Karpas-422 (cell line): ENCODE measurements at places on chromosomes 1 and 21.
A peak's percentile ranks its signal among the peaks of the same experiment; 100 is the strongest.

GRCh38 chr1:44784094-44785028 lies 3.6 kb downstream of the BEST4 start:
- H3K27me3 ChIP-seq, result no peaks in the 10 kb centered on the region
- peak overlapping the region; percentile 80 for H3K27ac ChIP-seq
- H3K4me1 ChIP-seq, result peaks cover 41% of the 10 kb centered on the region
- peak overlapping the region; percentile 82 for H3K4me3 ChIP-seq
- DNase-seq, result peak; percentile 90
- H3K36me3 ChIP-seq, result no peaks in the 10 kb centered on the region

DNA sequence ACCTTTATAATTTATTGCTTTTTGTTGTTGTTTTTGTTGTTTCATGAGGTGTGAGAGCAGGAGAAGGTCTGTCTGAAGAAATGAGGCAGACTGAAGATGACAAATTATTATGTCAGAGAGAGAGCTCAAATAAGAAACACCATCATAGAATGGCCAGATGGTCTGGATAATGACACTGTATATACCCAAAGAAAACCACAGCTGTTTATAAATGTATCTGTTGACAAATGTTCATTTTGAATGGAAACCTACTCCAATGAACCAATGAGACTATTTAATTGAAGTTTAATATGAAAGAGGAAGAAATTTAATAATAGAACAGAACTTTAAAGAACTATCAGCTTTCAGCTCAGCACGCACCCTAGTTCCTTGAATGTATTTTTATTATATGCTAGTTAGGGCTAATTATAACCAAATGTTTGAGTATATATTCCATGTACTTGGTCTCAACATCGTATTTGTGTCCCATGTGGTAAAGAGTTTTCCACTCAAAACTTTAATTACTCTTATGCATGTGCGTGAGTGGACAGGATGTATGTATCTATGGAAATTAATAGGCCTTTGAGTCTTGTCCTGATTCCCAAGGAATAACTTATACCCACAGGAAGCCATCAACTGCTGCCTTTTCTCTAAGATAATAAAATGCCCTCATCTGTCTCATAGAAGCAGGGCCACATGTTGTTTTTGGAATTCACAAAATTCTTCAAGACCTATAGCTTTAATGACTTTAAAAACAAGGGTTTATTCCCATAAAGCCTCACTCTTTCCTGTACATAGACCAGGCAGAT lies 202.7 kb downstream of the KCNK2 start:
- no peaks in the 10 kb centered on the region for H3K36me3 ChIP-seq
- H3K4me1 ChIP-seq, result no peaks in the 10 kb centered on the region
- DNase-seq, result no peak
- no peaks in the 10 kb centered on the region for H3K27me3 ChIP-seq

GRCh38 chr21:25813917-25814316 lies 79.1 kb downstream of the GABPA start:
- no peaks in the 10 kb centered on the region for H3K27me3 ChIP-seq
- no peaks in the 10 kb centered on the region for H3K36me3 ChIP-seq
- no peak overlapping the region for H3K4me3 ChIP-seq
- peaks cover 5% of the 10 kb centered on the region for H3K4me1 ChIP-seq
- no peak overlapping the region for H3K27ac ChIP-seq

DNA sequence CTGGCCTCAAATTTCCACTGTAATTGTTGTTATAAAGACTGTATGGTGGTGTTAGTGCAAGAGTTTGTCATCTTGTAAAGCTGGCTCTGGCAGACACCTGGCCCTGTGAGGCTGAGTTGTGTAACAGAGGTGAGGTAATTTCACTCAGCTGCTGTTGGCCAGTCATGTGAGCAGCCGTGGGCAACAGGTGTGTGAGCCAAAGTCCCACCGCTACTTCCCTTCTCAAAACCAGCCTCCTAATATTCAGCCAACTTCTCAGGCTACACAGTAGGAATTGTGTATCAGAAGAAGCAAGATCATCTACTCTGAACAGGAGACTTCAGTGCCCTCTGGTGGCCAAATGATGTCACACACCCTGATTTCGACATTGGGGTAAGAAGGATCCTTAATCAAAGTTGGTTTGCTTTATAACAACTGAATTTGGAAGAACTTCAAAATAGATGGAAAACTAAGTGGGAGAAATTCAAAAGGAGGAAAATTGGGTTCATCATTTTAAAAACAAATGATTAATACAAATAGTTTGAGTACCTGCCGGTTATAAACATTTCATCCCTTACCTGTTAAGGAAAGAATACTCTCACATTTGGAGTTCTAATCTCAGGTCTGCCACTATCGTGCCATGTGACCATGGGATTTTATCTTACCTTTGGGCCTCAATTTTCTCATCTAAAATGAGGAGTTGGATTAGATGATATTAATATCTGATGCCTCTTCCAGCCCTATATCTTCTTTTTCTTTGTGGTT lies 2.6 kb upstream of the CREG1 start:
- no peak overlapping the region for H3K4me3 ChIP-seq
- H3K36me3 ChIP-seq, result no peaks in the 10 kb centered on the region
- H3K27me3 ChIP-seq, result no peaks in the 10 kb centered on the region

DNA sequence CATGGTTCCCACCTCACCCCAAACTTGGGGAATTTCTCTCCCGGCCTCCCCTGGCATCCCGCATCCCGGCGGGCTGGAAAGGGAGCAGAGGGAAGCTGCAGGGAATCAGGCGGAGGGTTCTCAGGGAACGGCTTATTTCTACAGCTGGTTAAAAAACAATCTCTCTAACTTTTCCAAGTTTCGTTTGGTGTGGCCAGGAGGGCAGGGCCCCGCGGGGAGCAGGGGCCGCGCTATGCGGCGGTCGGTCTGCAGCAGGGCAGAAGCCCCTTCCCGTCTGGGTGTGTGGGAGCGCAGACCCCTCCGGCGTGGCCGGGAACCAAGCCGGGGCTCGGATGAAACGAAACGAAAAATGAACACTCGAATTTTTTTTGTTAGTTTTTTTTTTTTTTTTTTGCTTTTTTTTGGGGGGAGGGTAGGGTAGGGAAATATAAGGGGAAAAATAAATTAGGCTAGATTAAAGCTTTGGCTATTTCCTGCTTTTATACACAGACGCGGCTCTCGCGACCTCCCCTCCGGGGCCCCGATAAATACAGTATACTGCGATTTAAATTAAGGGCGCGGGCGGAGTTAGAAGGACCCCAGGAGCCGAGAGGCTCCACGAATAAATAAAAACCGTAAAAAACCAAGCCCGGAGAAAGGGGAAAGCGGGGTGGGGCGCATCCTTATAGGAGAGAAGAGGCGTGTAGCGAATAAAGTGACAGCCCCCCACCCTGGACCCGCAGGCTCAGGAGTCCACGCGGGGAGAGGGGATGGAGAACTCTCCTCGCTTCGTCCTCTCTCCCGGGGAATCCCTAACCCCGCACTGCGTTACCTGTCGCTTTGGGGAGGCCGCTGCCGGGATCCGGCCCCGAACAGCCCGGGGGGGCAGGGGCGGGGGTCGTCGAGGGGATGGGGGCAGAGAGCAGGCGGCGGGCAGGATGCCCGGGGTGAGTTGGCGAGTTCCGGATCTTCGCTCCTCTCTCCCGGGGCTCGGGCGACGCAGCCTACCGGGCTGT lies 2.1 kb downstream of the POU3F1 start:
- H3K36me3 ChIP-seq, result no peaks in the 10 kb centered on the region
- no peak overlapping the region for H3K27ac ChIP-seq
- H3K27me3 ChIP-seq, result no peaks in the 10 kb centered on the region
- peak overlapping the region; percentile 58 for H3K4me3 ChIP-seq
- DNase-seq, result no peak

- no peaks in the 10 kb centered on the region for H3K36me3 ChIP-seq
- DNase-seq, result peak; percentile 62
- peaks cover 12% of the 10 kb centered on the region for H3K4me1 ChIP-seq
- no peaks in the 10 kb centered on the region for H3K27me3 ChIP-seq
- H3K4me3 ChIP-seq, result no peak overlapping the region
These were observed 150.3 kb upstream of the SPAG17 start for GRCh38 chr1:118335331-118335732.
